ENCODE measurements at places on chromosomes 13 and 19.

- DNase-seq, result no peak
These were observed 96.1 kb upstream of the SPATA13 start for GRCh38 chr13:24064371-24064770.

DNA sequence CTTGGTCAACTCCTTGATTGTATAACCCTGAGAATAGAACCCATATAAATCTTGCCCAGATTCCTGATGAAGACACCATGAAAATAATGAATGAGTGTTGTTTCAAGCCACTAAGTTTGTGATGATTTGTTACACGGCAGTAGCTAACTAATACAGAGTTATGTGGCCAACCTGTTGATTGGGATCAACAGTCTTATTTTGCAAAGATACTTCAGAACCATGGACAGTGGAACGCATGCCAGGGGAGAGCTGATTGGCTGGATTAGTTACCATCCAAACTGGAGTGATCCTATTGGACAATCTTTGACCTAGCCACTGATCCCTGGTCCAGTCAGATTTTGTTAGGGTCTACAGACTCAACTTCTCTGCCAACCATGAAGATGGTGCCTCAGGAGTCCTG lies 26.6 kb downstream of the CD70 start:
- DNase-seq, result no peak

- peak; percentile 23 for DNase-seq
These were observed 107.5 kb downstream of the KLF12 start for GRCh38 chr13:74026753-74027152.

DNA sequence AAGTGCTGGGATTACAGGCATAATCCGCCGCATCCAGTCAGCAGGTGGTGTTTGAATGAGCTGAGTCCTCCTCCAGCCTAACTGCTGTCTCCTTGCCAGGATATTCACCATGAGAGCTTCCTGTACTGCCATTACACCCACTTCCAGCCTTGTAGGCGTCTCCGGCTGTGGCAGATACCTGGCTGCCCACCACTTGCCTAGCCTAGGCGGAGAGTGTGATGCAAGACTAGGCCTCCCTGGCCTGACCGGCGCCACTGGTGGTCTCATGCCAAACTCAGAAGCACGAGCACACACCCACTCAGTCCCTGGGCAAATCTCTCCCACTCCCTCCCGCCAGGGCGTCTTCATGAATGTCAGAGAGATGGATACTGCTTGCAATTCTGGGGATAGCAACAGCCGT lies 16.6 kb downstream of the IL12RB1 start:
- DNase-seq, result no peak

- DNase-seq, result no peak
These were observed 81.8 kb downstream of the PAN3 start for GRCh38 chr13:28220166-28220565.

GRCh38 chr13:44273216-44273615 lies 100.4 kb upstream of the SERP2 start:
- no peak for DNase-seq

DNA sequence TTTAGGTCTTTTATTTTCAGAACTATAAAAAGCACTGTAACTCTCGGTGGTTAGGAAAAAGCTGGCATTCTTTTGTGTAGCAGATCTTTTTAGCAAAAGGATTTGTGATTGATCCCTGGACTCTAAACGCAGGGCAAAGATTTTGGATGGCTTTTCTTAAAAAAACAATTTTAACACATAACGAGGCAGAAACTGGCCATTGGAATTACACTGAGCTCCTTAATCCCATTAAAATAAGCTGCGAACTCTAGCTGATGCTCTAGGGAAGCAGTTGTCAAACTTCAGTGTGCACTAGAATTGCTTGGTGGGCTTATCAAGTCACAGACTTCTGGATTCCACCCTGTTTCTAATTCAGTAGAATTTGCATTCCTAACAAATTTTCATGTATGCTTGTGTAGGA lies 33.8 kb upstream of the NDFIP2 start:
- DNase-seq, result no peak

DNA sequence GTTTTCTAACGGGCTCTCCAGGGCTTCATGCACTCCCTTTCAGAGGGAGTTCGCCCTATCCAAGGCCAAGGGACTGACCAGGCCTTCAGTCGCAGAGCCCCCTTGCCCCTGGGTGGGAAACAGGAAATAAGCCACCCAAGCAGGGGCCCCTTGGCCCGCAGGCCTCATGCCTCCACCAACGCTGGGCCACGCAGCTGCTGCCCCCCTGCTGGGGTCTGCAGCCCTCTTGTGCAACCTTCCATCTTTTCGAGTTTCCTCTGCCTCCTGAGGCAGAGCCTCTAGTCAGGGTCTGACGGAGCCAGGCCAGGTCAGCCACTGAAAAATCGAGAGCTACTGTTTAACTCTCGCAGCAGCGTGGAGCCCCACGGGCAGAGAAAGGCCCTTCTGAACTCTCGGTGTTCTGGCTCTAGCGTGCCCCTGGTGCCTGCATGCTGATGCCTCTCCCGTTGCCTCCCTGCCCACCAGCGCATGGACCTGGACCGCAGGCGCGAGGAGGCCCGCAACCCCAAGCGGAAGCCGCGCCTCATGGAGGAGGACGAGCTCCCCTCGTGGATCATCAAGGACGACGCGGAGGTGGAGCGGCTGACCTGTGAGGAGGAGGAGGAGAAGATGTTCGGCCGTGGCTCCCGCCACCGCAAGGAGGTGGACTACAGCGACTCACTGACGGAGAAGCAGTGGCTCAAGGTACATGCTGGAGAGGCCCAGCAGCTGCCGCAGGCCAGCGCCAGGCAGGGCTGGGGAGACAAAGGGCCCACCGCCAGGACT lies 54.6 kb upstream of the LDLR start:
- DNase-seq, result no peak

- no peak for DNase-seq
These were observed 34.5 kb downstream of the UFM1 start for GRCh38 chr13:38384171-38384570.

GRCh38 chr19:10975374-10976130 lies 14.7 kb downstream of the SMARCA4 start:
- DNase-seq, result no peak

DNA sequence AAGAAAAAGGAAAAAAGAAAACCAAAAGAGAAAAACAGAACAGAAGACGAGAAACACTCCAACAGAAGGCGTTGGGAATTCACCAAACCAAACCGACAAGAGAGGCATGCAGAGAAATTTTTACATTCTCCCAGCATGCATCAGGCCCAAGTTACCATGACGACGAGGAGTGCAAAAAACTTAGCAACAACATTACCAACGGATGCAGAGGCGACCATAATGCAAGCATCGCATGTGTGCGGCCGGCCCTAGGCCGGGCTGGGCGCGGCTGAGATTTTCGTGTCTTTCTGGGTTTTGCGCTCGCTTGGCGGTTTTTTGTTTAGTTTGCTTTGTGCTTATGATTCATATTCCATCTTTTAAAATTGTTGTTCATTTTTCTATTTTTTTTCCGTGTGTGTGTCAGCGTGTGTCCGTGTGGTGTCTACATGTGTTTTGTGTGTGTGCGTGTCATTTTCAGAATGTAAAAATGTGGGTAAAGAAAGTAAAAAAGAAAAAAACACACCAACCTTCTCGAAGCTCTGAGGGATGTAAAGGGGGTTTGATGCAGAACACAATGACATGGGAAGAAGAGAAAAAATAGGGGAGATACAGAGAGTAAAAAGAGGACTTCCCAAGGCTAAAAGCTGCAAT lies 84.9 kb downstream of the PTPRS start:
- no peak for DNase-seq
